ENCODE measurements at places on chromosomes 2 and 18. TPM values are rescaled to one million over a fixed set of nuclear protein-coding genes. Genes with fewer than 3 reads are reported as not detected.

Gene TRIM43B
- not detected for polyA plus RNA-seq

Gene PDE11A
- 0.12 TPM for polyA plus RNA-seq

Gene RGPD6
- 4.5 TPM for polyA plus RNA-seq

GRCh38 chr2:21591926-21592325, 468.2 kb downstream of the TDRD15 start:
- DNase-seq = no peak

DNA sequence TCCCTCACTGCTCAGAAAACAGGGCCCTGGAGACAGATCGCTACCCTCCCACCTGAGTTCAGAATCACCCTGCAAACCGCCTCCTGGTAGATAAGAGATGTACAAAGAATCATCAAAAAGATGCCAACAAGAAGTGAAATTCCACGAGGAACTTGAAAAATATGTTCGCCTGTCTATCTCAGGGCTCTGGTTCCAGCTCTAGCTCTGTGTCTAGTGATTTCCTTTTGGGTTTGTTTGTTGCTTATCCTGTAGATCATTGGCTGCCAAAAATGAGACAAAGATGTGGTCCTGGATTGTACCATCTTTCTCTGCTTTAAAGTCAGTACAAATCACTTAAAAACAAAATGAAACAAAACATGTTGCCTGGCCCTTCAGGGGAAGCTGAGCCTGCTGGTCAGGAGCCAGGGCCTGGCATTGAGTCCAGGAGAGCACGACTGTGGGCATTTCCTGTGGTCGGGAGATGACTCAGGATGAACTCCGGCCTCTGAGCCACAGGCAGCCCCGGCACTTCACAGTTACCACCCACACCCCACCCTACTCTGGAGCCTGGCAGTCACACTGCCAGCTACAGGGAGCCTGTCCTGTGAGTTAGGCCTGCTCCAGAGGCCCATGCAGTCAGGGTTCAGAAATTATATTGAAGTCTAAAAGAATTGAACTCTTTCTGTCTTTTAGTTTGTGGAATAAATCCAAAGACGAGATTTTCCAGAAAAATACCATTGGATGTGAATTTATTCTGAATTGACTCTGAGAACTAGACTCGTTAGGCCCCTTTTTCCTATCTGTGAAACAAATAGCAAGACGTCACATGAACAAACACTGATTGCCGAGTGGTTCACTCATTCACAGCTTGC, 8.0 kb upstream of the ITGB6 start:
- DNase-seq = peak; percentile 56

DNA sequence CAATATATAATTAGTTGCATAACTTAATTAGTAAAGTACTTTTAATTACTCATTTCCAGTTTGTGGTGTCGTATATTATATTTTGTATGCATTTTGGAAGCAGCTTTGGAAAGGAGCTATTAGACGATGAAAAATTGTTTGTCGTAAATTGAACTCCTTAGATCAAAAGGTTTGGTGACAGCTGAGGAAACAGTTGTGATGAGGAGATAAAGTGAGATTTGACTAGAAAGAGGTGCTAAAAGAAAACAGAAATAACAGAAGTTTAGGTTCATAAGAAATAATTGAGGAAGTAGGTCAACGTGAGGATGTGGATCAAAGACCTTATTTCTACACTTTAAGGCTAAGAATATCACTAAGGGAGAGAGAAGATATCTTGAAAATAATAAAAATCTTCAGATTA, 141.9 kb upstream of the NETO1 start:
- no peak for DNase-seq

DNA sequence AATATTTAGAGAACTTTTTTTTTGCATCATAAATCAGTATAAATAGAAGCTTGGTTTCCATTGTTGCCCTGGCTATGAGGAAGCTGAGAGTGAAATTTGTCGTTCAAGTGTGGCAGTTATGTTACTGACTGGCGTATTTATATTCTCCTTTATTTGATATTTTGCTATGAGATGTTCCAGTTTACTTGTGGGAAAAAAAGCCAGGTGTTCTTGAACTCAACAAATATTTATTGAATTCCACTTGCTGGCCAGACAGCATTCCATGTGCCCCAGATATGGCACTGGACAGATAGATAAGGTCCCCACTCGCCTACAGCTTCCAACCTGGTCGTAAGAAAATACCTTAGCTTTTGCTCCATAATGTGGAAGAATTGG, 44.7 kb downstream of the NEDD4L start:
- DNase-seq = no peak

Measured in heart right ventricle (tissue), 16 donors.